Mammary epithelial cell (primary cell): ENCODE measurements at places on chromosomes 3 and 15. TPM values are rescaled to one million over a fixed set of nuclear protein-coding genes. Genes with fewer than 3 reads are reported as not detected.

DNA sequence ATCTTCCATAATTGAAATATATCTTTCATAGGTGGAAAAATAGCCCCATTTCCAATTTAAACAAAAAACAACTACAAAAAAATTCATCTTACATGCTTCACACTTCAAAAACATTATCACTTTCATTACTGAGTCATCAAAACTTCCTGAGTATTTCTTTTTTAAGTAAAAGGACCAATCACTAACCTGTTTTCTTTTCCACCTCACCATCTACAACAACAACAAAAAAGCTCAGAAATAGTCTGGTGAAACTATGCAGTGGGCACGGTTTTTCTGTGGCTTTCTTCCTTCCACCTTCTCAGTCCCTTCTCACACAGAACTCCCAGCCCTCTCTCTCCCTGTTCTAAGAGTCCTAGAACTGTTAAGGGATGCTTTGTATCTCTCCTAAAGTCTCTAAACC lies 20.3 kb upstream of the TNIK start:
- DNase-seq: no peak

GRCh38 chr3:189123595-189124387 lies 48.0 kb upstream of the TPRG1 start:
- DNase-seq: no peak

DNA sequence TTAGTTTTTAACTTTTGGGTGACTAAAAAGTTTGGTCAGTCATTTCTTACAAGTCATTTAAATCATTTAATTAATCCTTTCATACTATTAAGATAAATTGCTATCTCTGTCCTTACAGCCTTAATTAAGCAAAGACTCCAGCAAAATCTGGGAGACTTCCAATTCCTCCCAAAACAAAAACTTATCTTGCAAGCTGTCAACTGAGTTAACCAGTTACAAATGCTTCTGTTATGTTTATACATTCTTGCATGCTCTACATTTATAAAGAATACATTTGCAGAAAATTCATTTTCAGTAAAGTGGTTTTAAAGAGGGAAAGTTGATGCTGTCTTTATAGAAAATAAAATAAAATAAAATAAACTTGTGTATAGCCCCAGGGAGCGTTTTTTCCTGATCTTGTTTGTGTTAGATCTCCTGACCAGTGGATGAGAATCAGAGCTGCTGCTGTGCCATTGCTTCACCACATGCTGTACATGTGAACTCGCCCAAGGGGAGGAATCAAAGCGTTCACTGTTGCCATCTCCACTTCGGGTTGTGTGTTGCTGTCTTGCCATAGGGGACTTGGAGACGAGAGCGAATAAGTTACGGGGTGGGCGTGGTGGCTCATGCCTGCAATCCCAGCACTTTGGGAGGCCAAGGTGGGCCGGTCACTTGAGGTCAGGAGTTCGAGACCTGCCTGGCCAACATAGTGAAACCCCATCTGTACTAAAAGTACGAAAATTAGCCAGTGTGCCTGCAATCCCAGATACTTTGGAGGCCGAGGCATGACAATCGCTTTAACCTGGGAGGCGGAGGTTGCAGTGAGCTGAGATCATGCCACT lies 5.5 kb downstream of the CCR4 start:
- DNase-seq: no peak

The ACTC1 gene
- not detected for total RNA-seq

The CEP19 gene
- total RNA-seq: 1.7 TPM

GRCh38 chr3:64888840-64889392 lies 201.1 kb upstream of the ADAMTS9 start:
- DNase-seq: no peak

- no peak for DNase-seq
These were observed 5.5 kb upstream of the VGLL3 start for GRCh38 chr3:86996261-86996955.

- no peak for DNase-seq
These were observed 14.1 kb upstream of the TMEM115 start for GRCh38 chr3:50373146-50374051.

DNA sequence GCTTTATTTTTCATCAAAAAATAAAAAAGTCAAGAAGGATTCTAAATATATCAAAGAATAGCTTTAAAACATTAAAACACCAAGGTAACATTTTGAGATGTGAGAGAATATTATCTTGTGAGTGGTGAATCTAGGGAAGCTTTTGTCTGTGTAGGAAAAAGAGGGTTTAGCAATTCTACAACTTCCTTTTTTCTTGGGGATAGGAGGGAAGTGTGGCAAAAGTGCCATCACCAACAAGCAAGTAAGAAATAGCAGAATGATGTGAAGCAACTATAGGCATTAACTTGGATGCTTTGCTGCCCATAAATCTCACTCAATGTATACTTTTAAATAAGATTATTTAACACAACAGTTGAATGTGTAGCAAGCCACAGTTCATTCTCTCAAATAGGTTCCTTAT lies 57.8 kb upstream of the SUCLG2 start:
- no peak for DNase-seq

- DNase-seq: no peak
These were observed 251.7 kb downstream of the WNT5A start for GRCh38 chr3:55235416-55235815.

GRCh38 chr3:136236109-136236508 lies 14.0 kb upstream of the PCCB start:
- DNase-seq: no peak

DNA sequence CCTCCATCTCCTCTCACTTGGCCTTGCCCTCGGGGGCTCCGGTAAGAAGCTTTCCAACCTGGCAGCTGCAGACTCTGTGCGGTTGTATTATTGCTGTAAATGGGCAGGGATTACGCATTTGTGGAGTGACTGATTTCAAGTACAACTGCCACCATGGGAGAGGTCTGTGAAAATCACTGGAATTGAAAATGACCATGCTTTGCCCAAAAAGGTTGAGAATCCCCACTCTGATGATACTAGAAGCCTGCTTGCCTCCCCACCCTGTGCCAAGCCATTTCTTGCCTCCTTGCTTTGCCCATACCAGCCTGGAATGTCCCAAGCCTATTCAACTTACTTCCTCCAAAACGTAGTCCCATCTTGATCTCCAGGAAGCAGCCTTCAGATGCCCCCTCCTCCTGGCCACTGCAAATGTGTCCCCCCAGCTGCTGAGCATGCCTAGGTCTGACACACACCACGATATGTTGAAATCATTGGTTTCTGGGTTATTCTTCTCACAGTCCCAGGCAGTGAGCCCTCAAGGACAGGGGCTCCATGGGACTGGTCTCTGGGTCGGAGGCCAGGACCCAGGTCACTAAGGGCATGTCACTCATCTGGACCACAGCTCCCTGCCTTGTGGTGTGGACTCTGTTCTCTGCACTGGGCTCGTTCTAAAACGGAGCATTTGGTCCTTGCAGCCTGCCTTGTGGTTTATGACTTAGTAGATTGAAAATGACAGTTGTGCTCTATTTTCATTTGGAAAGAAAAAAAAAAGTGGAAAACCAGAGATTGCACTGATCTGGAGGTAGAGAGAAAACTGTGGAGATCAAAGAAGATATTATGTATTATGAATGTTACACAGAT lies 42.9 kb downstream of the SMAD3 start:
- DNase-seq: no peak

DNA sequence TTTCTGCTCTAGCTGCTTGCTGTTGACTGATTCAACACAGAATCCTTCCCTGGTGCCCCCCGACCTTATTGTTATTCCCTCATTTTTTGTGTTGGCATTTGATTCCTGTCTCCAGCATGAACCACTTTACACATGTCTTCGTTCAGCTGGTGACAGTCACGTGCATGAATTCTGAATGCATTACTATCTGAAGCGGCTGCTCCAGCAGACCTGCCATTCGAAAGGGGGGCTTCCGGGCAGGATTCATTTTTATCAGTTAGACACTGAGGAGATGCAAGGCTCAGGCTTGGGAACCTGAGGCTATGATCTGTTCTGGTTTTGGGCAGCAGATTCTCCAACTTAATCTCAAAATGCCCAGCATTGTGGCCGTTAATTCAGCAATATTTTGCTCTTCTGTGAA lies 336.2 kb downstream of the EPHB1 start:
- no peak for DNase-seq
